NCI-H446 treated with DMSO at 0.1 percent for 48 hours (cell line): ENCODE measurements at places on chromosomes 13 and 19.
A peak's percentile ranks its signal among the peaks of the same experiment; 100 is the strongest.

DNA sequence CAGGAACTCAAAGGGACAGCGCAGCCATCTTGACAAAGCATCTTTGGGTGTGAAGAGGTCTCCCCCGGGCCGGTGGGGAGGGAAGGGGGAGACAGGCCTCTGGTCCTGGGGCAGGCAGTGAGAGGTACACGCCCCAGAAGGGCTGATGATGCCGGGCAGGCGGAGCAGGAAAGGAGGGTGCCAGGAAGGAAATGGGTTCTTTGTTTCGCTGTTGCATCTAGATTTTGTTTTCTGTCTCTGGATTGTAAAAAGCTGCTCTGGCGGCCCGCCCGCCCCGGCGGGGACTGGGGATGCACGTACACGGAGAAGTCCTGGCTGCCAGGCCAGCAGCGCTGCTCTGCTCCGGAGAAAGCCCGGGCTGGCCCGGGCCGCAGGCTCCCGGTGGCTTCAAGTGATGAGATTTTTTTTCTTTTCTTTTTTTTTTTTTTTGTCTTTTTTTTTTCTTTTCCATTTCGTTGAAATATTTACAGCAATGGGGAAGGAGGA, 13.2 kb upstream of the ASF1B start:
- no peak for DNase-seq

DNA sequence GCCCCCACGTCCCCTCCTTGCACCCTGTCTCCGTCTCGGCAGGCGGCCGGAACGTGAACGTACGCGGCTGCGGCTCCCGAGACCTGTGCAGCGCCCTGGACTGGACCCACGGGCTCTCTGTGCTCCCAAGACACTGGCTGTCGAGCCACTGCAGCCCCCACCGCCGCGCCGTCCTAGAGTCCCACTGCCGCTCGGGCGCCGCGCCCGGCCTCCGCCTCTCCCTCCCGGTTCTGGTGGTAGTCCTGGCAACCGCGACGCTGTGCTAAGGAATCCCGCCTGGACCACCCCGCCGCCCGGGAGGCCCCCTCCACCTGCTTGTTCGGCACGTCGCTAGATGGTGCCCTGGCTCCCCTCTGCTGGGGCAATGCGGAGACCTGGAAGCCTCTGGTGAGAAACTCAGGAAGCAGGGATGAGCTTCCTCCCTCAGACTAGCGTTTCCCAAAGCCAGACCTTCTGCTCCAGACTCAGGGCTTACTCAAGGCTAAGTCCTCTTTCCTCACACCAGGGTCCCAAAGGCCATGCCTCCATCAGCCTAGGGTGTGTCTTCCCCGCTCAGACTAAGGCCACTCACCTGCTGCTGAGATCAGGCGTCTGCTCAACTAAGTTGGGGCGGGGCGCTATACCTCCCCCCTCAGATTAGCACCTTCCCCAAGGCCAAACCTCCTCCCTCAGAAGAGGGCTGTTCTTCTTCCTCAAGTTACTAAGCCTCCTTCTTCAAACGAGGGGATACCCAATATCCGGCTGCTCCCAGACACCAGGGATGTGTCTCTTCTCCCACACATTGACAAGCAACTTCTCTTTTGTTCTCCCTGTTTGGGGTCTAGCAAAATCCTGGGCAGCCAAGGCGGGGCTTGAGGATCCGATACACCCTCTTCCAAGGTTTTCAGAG, 16.1 kb upstream of the IRGC start:
- DNase-seq, result no peak

GRCh38 chr13:51742031-51742430, 61.9 kb downstream of the DHRS12 start:
- no peak for DNase-seq

- no peak for DNase-seq
These were observed 52.5 kb downstream of the MTUS2 start for GRCh38 chr13:28872427-28873176.

GRCh38 chr13:87042946-87043345, 628.2 kb upstream of the SLITRK5 start:
- no peak for DNase-seq

GRCh38 chr19:42455621-42456081, 12.9 kb upstream of the CXCL17 start:
- no peak for DNase-seq

DNA sequence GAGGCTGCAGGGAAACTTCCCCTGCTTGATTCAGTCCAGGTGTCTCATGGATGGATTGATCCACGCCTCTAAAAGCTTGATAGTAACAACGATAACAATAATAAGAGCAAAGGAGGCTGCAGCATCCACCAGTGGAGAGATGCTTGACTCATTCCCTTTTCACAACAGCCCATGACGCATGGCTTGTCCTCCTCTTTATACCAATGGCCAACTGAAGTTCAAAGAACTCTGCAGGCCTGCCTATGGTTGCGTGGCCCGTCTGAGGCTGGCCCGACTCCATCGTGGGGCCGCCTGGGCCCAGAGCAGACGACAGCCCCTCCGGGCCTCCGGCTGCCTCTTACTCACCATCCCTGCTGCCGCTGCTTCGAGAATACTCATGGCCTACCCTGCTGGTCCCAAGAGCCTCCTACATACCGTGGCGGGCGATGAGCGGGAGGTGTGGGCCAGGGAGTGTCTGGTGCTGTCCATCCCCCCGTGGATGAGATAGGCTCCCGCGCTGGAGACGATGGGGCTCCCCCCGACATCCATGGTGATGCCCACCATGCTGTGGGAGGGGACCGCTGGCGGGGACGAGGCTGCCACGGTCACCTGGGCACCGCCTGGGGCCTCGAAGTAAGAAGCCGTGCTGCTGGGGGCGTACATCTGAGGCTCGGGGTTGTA, 61.8 kb upstream of the RANBP3 start:
- DNase-seq, result no peak

DNA sequence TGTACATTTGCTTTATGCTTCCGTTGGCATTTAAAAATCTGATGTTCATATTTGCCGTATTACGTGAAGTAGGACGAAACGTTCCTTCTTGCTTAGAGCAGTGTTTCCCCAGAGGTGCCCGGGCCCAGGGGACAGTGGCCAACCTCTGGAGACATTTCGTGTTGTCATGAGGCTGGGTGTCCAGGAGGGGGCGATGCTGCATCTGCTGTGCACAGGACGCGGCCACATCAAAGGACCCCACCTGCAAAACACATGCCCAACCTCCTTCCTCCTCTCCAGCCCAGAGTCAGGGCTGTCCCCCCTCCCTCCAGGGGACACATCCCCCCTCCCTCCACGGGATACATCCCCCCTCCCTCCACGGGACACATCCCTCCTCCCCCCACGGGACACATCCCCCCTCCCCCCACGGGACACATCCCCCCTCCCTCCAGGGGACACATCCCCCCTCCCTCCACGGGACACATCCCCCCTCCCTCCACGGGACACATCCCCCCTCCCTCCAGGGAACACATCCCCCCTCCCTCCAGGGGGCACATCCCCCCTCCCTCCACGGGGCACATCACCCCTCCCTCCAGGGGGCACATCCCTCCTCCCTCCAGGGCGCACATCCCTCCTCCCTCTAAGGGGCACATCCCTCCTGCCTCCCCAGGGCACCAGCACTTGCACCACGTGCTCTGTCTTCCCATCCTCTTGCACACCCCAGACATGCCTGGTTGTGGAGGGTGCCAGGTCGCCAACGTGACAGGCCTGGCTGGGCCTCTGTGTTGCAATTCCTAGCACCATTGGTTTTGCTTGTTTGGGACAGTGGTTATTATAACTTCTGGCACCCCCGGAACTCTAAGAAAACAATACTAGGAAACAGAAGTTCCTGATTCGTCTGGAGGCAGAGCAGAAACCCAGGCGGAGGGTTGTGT, 46.7 kb downstream of the GAS6 start:
- peak; percentile 10 for DNase-seq

- no peak for DNase-seq
These were observed 482.2 kb downstream of the SLITRK5 start for GRCh38 chr13:88153353-88153752.

DNA sequence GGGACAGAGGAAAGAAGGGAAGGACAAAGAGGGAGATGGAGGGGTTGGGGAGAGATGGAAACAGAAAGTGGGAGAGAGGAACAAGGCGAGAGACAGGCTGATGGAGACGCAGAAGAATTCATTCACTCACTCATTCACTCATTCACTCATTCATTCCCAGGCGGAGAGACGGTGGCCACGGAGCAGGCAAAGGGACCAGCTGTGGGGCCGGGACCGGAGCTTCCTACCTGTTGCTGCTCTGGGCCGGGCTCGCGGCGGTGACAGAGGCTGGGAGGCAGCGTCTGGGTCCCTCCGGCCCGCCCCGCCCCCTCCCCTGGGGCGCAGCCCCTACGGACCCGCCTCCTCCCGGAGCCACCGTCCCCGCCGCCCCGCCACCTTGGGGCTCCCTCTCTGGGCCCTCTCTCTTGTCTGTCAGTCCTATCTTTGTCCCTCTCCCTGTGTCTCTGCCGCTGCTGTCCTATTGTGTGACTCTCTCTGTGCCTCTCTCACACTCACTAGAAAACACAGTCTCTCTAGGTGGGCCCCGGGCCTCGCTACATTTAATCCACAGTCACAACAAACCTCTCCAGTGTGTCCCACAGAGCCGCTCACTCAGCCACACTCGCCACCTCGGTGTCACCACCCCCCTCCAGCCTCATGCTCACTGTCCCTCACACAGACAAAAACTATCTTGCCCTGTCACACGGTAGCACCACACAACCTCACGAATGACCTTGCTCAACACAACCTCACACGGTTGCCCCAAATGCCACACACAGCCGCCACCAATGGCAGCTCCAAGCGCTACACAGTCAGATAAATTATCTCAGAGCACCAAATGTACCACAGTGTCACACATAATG, at the start of gene GNG8:
Gene GNG8 (minus strand): TSS at position 283 of the 842 bp plus-strand sequence. CDS start 1,520 bp downstream, outside the sequence.
- no peak for DNase-seq
